ENCODE measurements at places on chromosomes 12 and 14.

DNA sequence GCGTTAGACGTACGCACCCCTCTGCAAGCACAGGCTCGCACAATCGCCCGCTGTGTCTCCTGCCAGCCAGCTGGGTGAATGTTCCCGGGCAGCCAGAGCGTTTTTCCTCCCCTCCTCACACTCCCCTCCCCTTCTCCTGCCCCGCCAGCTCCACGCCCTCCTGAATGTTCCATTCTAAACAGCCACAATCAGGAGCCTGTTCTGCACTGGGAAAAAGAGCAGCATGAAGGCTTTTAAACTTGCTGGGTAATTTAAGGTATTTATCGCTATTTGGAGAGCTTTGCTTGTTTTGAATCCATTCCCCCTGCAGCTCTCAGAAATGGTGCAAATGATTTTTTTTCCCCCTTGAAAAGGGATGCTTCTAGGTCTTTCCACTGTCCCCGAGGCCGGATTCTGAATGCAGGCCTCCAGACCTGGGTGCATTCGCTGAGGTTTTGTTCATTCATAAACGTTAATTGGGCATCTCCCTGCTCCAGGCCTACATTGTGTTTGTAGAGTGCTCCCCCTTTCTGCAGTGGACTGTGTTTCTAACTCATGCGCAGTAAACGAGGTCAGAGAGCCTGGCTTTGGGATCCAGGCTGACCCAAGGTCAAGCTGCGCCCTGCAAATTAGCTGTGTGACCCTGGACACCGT is 212.5 kb downstream of the CHST11 start:
- no peak for DNase-seq

DNA sequence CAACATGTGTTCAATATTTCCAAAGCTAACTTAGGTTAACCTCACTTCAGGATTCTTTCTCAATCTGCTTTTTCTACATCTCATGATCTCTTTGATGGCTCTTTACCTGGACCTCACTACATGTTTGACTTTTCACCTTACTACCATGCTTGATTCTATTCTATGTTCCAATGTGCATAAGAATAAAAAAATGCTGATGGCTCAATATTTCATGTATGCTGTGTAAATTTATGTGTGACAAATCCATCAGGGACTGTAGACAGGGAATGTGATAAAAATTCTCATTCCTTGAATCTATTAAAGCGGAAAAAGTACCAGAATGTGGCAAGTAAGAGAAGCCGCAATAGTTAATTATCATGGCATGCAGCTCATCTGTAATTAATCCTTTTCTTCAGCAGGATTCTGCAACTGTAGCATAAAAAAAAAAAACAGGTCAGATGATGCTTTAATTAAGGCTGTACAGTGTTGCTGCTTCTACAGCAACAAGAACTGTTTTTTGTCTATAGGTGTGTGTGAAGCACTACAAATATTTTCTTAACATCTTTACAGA is 276.9 kb upstream of the PRKD1 start:
- DNase-seq, result no peak

DNA sequence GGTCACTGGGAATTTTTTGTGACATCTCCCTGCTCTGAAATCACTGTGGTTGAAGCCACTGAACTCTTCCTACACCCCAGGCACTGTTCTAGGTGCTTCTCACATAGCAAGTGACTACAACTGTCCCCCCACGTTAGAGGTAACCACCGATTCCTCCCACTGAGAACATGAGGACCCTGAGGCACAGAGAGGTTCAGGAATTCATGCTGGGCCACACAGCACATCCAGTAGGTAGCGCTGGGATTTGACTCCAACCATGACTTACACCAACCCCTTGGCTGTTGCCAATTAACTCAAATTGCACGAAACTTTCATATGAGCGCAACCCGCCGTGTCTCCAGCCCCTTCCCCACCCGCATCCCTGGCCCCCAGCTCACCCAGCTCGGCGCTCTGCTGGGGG is 105.2 kb downstream of the RFLNA start:
- no peak for DNase-seq

DNA sequence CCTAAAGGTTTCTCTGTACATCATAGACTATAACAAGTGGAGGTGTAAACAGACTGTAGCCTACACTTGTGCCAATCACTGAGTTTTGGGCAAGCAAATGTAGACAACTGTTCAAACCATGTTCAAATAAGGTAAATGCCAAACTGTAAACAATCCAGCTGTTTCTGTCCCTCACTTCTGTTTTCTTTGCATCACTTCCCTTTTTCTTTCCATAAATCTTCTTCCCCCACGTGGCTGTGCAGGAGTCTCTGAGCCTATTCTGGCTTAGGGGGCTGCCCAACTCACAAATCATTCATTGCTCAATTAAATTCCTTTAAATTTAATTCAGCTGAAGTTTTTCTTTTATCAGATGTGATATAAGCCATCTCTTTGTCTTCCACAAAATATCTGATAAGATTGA is 65.1 kb upstream of the CPM start:
- DNase-seq, result no peak

DNA sequence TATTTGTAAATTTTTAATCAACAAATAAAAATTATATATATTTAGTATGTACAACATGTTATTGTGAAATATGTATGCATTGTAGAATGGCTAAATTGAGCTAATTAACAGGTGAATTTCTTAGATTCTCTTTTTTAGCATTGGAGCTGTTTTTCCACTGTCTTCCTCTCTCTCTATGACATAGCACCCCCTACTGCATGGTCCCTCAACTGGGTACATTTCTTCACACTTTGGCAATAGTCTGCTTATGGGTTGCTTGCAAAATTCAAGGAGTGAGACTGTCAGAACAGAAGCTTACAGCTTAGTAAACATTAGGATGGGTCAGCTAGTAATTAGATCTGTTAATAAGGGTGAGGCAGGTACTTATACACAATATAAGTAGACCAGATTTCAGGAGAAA is 658.5 kb upstream of the MGAT4C start:
- no peak for DNase-seq

DNA sequence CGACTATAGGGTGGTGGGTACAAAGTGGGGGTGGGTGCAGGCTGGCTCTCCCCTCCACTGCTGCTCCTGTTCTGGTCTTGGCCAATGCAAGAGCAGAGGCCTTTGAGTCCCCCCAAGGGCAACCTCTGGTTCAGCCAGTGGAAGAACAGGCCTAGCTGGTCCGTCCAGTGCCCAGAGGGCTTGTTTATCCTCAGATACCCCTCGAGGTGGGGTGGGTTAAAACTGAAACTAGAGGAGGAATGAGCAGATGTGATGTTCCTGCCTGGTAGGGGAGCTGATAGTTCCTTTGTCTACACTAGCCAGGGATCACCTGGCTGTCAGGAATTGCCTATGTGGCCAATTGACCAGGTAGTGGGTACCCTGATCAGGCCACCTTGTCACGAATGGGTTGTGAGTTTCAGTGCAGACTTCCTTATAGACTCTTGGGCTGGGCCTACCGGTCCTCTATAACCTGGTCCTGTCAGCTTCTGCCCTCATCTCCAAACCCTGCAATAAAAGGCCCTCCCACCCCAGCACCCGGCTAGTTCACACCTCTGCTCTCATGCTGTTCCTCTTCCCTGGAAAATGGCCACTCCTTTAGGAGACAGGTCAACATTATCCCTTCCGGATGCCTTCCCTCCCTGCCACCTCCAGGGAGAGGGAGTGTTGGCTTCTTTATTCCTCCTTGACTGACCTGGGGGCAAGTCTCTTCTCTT is 10.7 kb upstream of the HSP90AA1 start:
- no peak for DNase-seq

GRCh38 chr12:130177635-130178242 is 15.5 kb downstream of the FZD10 start:
- no peak for DNase-seq

- no peak for DNase-seq
Measured at GRCh38 chr12:19800884-19801283, 361.6 kb downstream of the AEBP2 start.

DNA sequence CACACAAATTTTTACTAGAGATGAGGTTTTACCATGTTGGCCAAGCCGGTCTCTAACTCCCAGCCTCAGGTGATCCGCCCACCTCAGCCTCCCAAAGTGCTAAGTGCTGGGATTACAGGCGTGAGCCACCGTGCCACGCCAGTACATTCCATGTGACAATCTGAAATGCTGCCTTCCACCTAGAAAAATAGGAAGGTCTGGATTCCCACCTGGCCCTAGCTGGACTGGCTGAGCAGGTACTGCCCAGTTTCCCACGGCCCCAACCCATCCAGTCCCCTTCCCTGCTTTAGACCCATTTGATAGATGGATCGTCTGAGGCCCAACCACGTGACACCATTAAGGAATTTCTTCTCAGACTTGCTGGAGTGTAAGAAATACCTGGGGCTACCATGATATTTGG is 55.4 kb downstream of the KDM2B start:
- no peak for DNase-seq

GRCh38 chr12:45200491-45201043 is 15.3 kb upstream of the ANO6 start:
- no peak for DNase-seq

- DNase-seq, result no peak
Measured at GRCh38 chr12:121120323-121120722, 12.4 kb upstream of the P2RX7 start.

DNA sequence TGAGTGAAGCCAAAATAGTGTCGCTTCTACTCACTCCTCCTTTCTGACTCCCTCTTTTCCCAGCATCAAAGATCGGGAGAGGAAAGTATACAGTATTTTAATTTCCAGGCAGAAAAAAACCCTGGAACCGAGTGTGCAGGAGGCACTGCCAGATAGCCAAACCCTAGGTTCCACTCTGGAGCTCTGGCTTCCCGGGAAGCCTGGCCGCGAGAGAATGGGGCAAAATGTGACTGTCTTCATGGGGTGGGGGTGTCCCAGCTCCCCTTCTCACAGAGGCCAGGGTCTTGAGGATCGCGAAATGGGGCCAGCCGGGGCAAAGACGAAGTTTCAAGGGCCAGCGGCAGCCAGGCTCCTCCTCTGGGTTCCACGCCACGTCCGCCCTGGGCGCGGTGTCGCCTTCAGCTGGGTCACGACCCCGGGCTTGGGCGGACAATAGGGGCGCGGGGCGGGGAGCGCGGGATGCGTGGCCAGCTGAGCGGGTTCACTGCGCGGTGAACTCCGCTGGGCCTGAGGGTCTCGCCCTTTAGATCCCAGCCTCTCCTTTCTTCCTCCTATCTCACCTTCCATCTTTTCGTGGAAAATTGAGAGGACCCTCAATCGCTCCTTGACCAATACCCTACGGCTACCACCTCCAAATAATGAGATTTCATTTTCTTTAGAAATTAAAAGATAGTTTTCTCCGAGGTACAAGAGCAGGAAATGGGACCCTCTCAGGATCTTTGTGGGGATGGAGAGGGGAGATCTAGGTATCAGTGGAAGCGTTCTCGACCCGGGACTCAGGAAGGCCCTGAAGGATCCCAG is 6.7 kb downstream of the HOXC4 start:
- DNase-seq, result no peak

GRCh38 chr14:24927809-24928208 is 122.1 kb downstream of the STXBP6 start:
- no peak for DNase-seq

DNA sequence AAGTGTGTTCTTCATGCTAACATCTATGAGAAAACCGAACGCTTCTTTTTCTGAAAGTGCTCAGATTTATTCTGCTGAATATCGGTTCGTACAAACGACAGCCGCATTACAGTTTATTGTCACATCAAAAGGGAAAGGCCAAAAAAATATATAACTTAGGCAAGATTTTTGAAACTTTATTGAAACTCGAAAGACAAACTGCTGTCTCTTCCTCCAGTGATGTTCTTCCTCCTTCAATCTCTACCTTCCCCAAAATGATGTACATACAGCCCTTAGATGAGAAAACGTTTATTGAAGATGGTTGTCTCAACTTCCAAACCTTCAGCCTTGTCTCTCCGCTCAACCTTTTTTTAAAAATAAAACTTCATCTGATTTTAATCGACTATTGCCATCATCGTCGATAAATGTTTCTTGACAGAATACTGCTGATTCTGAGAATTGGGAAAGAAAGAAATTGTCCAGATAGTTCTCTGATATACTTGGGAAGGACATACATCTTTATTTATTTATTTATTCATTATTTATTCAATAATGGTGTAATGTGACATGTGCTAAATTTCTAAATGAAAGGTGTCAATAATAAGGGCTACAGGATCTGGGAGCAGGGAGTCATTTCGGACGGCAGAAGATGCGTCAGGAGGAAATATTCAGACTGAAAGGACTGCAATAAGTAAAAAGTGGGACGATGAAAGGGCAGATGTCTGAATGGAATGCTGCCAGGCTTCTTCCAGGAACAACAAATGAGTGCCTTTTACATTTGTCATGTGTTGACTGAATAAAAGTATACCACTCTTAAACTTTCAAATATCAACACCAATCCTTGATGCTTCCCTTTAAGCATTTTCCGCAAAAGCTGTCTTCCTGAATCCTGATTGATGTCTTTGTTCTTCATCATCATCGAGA is 817 bp upstream of the MDM1 start:
- DNase-seq, result no peak

DNA sequence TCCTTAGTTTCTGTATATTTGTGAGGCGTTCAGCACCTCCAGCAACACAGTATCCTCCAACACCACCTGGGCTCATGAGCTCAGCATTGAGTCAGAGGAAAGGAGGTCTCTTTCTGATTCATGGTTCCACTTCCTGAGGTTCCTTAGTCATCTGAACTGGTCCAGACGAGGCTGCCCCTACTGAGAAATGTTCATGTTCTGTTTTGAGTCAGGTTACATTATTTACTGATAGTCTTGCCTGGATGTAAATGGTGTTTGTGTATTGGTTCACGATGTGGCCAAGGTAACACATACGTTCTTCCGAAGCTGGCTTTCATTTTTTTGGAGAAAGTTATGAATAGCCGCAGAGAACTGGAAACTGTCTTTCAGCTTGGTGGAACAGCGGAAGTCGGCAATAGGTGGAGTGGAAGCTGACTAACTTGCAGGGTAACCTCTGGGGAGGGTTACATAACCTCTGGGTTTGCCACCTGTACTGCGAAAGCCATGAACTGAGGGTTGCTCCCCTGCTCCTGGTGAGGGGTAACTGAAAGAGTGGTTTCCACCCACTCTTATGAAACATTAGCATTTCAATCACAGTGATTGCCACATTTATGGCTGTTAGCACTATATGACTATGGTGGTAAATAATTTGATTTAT is 42.2 kb upstream of the MANSC4 start:
- peak; percentile 59 for DNase-seq

- DNase-seq, result no peak
Measured at GRCh38 chr12:15706010-15706676, 83.0 kb downstream of the EPS8 start.

- no peak for DNase-seq
Measured at GRCh38 chr12:120470150-120470784, 719 bp upstream of the SRSF9 start.

DNA sequence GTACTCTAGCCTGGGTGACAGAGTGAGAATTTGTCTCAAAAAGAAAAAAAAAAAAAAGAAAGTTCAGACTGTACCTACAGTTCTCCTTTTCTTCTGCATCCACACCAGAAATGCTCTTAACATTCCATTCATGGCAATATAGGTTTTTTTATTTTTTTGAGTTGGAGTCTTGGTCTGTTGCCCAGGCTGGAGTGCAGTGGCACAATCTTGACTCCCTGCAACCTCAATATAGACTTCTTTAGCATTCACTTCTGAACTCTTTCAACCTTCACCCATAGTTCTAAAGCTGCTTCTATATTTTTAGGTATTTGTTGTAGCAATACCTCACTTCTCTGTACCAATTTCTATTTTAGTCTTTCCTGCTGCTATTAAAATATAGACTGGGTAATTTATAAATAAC is 1095.7 kb downstream of the FLRT2 start:
- DNase-seq, result no peak

GRCh38 chr12:15956413-15957185 is 45.5 kb downstream of the DERA start:
- no peak for DNase-seq

- no peak for DNase-seq
Measured at GRCh38 chr12:102570256-102570655, 89.9 kb upstream of the IGF1 start.

Measured in T-helper 2 cell (primary cell).